Germinal center (tissue), 1 donor: ENCODE measurements at places on chromosomes 3 and 15.

GRCh38 chr15:74517096-74517495 is 23.9 kb upstream of the ARID3B start:
- no peak for DNase-seq

GRCh38 chr3:108062051-108062450 is 28.8 kb downstream of the CD47 start:
- peak; percentile 33 for DNase-seq

DNA sequence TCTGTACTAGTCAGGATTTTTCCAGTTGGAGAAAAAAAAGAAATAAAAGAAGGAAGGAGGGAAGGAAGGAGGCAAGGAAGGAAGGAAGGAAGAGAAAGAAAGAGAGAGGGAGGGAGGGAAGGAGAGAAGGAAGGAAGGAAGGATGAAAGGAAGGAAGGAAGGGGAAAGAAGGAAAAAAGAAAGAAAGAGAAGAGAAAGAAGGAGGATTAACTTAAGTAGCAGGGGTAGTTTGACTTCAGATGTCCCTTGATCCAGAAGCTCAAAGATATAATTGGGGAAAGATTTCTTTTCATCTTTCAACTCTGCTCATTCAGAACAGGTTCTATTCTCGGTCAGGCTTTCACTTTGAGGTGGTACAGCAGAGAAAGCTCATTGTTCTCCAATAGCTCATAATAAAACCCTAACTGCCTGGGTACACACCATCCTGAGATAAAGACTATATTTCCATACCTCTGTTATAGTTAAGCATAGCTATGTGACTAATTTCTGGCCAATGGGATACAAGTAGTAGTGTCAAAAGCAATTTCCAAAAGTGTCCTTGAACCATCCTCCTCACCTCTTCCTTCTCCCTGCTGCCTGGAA is 23.5 kb upstream of the STT3B start:
- DNase-seq, result no peak

DNA sequence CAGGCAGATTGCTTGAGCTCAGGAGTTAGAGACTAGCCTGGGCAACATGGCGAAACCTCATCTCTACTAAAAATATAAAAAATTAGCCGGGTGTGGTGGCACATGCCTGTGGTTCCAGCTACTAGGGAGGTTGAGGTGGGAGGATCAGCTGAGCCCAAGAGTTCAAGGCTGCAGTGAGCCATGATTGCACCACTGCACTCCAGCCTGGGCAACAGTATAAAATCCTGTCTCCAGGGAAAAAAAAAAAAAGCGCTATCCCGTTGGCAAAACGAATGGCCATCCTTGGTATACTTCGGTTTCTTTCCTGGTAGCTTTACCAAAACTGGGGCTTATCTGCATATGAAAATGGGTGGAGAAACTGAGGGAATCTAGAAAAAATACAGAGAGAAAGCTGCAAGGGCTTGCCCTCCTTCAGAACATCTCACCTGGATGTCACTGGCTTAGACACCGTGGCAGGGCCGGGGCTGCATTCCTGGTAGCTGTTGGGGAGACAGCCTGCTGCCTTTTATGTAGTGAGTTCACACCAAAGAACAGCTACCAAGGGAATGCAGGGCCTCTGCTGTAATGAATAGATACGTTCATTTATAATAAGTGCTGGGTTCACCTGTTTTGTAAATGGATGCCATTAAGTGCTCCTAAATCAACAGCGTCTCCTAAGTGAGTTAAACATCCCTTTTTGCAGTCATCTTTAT is 96.0 kb downstream of the IQSEC1 start:
- DNase-seq, result no peak

DNA sequence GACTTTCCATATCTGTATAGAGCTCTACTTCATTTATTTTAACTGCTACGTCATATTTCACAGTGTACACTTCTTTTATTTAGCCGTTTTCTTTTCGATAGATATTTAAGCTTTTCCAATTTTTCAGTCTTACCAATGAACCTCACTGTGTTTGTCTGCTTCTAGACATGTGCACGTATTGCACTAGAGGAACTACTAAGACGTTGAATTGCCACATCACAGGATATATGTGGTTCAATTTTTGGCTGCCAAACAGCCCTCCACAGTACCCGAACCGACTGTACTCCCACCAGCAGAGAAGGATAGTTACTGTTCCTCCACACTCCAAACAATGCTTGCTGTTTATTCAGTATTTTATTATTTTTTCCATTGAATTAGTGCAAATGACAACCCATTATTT is 2.0 kb downstream of the NR1I2 start:
- no peak for DNase-seq

DNA sequence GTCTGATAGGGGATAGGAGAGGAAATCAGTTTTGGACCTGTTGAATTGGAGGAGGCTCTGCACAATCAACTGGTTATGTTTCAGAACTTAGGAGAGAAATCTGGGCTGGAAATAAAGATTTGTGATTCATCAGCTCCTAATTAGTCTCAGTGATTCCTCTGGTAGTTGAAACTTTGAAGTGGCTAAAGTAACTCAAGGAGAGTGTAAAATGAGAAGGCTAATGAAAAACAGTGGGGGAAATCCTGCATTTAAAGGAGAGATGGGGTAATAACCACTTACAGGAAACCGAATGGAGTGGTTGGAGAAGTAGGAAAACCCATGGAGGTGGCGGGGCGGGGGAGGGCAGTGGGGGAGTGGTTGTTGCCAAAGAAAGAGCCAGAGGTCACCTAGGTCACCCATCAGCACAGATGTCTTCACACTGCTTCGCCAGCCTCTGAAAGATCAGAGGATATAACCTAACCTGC is 32.6 kb downstream of the MAP2K5 start:
- DNase-seq, result no peak

DNA sequence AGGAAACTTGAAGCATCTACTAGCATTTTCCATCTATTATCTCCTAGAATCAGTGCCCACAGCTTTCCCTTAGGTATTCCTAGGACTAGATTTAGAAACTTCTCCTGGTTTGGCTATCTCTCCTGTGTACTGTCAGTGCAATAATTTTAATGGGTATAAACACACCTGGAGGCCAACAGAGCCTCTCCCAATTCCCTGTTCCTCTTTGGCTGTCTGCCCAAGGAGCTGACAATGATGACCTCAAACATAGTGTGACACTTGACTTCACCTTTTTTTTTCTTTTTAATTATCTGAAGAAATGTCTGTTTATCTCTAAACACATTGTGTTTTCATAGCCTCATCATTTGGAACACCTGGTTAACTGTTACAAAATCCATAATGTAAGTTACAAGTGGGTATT is 754.5 kb upstream of the ALCAM start:
- DNase-seq, result no peak

DNA sequence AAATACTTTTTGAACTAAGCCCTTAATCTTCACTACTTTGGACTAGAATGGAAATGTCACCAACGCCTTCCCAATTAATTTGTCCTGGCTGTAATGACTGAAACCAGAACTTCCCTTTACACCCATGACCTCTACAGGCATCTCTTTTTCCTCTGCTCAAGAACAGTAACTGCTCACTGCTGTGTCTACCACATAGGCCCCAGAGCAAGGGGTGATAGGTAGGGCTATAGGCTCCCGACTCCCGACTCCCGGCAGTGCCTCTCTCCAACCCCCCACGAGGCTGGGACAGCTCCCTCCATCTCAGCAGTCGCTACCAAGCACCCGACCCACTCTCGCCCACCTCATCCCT is 384 bp upstream of the LEKR1 start:
- peak; percentile 52 for DNase-seq

DNA sequence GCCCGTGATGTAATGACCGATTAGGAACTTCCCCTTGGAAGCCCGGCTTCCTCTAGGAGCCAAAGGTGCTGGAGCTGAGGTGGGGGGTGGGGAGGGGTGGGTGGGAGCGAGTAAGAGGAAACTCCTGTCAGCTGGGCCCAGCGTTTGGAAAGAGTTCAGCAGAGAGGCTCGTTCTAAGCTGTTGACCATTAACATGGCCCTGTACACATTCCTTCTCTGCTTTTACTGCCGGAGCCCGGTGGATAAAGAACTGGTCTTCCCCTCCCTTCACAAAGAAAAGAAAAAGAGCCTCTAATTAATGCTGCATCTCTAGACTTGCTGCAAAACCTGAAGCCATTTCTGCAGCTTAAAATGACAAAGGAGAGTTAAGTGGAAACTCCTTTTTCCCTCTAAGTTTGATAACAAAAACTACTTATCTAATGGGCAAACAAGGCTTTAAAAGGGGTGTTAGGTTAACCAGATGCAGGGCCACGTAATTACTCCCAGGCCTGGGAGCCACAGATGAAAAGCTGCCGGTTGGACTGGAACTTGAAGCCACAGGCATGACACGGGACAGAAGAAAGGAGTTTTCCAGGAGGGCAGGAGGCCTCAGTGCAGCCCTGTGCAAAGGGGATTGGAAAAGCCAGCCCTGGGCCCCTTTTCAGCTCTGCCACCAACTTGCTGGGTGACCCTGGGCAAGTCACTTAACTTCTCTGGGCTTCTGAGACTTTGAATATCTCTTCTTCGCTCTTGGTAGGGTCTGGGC is 71.3 kb downstream of the SMAD6 start:
- no peak for DNase-seq

DNA sequence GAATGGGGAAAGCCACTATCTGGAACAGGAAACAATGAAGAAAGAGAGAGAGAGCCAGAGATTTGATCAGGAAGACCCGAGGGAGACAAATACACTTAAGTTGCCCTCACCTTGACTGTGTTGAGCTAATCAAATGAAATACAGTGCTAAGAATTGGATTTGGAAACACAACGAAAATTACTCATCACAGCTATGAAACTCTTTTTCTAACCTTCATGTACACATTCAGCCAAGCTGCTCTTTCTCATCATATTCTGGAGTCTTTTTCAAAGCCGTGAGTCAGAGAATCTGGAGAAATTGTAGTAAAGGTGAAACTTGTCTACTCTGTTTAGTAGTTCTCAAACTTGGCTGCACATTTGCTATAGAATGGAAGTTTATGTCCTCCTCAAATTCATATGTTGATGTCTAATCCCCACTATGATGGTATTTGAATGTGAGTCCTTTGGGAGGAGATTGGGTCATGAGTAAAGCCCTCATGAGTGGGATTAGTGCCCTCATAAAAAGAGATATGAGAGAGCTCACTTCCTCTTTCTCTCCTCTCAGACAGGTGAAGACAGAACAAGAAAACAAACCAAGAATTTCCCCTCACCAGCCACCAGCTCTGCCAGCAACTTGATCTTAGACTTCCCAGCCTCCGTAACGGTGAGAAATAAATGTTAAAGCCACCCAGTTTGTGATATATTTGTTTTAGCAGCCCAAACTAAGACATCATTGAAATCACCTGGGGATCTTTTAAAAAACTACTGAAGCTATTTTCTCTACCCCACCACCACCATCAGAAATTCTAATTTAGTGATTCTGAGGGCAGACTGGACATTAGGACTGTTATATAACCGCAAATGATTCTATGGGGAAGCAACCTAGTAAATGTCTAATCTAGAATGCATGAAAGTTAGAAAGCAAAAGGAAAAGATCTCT is 143.6 kb upstream of the GRM7 start:
- no peak for DNase-seq

DNA sequence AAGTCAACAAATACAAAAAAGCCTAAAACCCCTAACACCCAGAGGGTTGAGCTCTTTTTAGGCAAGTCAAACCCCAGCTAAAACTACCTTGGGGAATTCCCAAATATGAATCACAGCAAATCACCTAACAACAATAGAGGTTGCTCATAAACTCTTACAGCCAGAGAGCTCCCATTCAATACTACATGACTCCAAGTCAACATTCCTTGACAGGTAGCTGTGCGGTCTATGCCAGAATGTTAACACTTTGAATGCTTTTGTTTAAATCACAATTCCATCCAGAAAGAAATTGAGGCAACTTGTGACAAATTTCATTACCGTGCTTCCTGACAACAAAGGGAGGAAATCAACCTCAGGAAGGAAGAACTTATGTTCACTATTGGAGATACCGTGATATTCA is 7.5 kb upstream of the UACA start:
- DNase-seq, result no peak

- DNase-seq, result peak; percentile 10
Measured at GRCh38 chr15:93141371-93141794, 52.4 kb upstream of the RGMA start.

GRCh38 chr15:58627701-58628100 is 121.8 kb downstream of the ADAM10 start:
- DNase-seq, result no peak

DNA sequence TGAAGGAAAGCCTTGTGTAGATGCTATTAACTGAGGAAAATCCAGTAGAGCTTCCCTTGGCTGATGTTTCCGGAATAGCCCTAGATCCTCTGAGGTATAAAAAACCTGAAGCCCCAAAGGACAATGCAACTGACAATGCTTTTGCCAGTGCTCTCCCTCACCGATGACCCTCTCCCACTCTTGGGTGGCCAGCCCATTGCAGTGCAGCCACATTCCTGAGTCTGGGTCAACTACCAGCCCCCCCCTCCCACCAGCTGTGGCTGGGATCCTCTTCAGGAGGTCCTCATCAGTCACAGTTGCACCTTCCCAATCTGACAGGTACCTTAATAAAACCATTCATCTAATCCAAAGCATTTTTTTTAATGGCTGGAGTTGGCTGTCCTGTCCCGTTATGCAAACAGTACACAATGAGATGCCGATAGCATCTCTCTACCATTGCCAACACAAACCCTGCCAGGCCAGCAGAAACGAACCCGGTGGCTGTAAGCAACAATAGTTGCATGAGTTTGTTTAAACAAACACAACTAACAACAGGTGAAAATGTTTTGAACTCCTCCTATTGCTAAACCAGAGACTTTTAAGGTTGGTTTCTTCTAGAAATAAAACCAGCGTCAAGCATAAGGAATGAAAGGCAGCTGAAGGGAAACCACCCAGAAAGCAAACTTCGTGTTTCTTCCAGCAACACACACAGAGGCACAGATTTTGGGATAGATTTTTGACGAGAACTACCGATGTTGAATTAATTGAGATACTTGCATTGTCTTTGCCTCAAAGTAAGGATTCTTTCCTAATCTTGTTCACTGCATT is 128.3 kb upstream of the ARHGEF3 start:
- DNase-seq, result no peak

DNA sequence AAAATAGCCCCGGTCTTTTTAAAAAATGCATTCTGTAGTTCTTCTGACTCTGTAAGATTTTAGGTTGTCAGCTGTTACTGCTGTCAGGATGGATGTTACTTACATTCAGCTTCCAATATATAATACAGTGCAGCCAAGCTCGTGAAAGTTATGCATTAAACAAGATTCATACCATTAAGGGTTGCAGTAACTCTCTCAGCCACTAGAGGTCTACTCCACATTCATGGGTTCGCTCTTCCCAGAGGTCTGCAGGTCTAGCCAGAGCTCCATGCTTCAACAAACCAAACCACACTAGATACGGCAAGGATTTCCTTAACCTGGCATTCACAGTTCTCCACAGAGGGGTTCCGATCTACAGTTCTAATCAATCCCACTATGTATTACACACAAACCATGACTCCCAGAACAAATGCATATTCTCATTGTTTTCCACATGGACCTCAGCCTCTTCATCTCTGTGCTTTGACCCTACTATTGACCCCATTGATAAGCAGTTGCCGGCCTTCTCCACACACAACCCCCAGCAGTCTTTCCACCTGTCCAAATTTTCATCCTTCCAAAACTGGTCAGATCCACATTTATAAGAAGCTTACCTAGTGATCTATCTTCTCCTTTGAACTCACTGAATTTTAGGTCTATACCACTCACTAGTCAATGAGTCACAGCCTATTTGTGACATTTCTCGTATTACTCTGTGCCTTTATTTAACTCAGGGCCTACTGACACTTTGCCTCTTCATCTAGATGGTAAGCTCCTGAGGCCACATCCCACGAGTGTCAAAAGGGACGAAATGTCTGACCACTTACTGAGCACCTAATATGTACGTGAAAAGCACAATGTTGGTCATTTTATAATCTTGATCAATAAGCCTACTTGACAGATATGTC is 33.7 kb downstream of the RORA start:
- peak; percentile 31 for DNase-seq
